ENCODE measurements at places on chromosomes 7 and 10.
A peak's percentile ranks its signal among the peaks of the same experiment; 100 is the strongest.

DNA sequence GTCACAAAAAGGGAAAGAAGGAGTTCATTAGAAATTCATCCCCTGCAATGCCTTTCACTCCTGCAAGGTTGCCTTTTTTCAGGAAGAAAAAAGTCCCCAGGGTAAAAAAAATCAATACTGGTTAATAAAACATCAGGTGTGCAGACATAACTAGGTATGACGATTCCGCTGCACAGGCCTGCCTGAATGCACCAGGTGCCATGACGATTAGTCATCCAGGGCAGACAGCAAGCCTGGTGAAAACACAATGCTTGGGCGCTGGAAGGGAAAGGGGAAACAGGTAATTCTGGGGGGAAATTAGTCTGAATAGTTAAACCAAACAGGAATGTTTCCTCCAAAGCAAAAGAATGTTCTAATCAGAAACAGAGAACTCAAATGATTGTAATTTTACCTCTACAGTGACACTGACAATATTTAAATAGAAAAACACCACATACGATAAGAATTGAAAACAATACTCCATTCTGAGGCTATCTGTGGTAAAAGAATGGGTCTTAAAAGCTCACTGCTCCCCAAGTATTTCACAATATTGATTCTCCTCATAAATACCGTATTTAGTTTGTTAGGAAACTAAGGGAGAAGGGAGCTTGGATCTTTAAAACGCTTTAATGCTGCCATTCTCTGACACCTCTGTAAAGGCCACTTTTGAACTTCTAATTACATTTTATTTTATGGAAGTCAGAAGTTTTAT, 45.2 kb downstream of the VPS41 start:
- no peaks in the 10 kb centered on the region for H3K36me3 ChIP-seq
- no peaks in the 10 kb centered on the region for H3K4me1 ChIP-seq
- H3K4me3 ChIP-seq, result no peak overlapping the region
- H3K27me3 ChIP-seq, result no peaks in the 10 kb centered on the region

DNA sequence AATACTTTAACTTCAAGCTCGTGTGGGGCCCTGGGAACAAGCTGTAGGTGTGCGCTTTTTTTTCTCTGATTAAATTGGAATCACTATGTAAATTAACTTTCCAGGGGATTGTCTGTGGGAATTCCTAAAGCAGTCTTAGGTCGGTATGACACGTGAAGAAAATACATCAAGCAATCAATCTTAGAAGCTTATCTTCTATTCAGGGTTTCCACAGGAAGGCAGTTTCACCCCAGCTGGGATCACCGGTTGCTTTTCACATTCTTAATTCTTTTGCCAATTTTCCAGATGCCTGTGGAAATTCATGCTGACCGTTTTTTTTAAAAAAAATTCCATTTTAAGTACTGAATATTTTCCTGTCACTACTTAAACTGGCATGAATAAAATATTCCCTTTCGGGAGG, 41.9 kb downstream of the CAMK1D start:
- no peak overlapping the region for H3K4me3 ChIP-seq
- H3K4me1 ChIP-seq, result peaks cover 4% of the 10 kb centered on the region
- no peaks in the 10 kb centered on the region for H3K36me3 ChIP-seq
- no peak overlapping the region for H3K27ac ChIP-seq

DNA sequence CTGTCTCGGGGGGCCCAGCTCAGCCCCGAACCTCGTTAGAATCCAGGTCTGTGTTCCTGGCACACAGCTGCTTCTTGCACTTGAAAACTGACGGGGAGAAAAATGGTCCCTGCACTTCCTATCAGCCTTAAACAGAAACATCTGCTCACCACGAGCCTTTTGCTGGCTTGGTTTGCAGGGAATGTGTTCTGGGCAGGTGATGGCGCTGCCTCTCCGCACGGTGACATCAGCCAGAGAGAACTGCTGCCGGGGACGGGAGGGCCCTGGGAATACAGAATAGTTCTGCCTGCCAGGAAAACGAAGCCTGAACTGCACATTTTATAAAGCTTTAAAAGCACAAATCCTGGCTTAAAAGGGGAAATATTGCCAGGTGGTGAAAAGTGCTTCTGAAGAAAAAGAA, 622.5 kb downstream of the TYW1 start:
- no peaks in the 10 kb centered on the region for H3K36me3 ChIP-seq
- peaks cover 4% of the 10 kb centered on the region for H3K4me1 ChIP-seq

GRCh38 chr7:116222501-116222900, 12.2 kb downstream of the TES start:
- H3K4me1 ChIP-seq, result no peaks in the 10 kb centered on the region
- no peaks in the 10 kb centered on the region for H3K27me3 ChIP-seq
- peak overlapping the region; percentile 8 for H3K4me3 ChIP-seq
- H3K36me3 ChIP-seq, result no peaks in the 10 kb centered on the region
- no peak for DNase-seq

DNA sequence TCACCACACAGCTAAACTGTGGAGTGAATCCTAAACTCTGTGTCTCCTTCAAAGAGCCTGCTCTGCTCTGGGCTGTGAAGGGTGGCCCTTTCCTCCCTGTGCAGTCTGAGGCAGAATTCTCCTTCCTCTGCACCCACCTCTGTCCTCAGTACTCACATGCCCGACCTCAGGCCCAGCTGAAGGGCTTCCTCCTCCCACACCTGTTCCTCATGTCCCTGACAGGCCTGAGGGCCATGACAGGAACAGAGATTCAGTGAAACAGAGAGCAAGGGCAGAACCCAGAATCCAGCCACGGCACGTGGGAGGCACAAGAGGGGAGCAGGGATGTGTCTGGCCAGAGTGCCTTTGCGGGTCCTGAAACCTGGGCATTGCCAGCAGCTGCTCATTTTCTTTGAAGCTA, 13.9 kb downstream of the CREB3L2 start:
- H3K27ac ChIP-seq, result peak overlapping the region; percentile 77
- no peak for DNase-seq
- no peaks in the 10 kb centered on the region for H3K36me3 ChIP-seq

GRCh38 chr7:129617178-129617577, 5.7 kb downstream of the NRF1 start:
- H3K27me3 ChIP-seq, result no peaks in the 10 kb centered on the region
- H3K27ac ChIP-seq, result no peak overlapping the region
- no peaks in the 10 kb centered on the region for H3K36me3 ChIP-seq
- H3K4me3 ChIP-seq, result no peak overlapping the region

GRCh38 chr7:42237811-42238541, 967 bp upstream of the GLI3 start:
- H3K36me3 ChIP-seq, result no peaks in the 10 kb centered on the region
- H3K4me1 ChIP-seq, result peaks cover 1% of the 10 kb centered on the region
- peak overlapping the region; percentile 64 for H3K4me3 ChIP-seq

DNA sequence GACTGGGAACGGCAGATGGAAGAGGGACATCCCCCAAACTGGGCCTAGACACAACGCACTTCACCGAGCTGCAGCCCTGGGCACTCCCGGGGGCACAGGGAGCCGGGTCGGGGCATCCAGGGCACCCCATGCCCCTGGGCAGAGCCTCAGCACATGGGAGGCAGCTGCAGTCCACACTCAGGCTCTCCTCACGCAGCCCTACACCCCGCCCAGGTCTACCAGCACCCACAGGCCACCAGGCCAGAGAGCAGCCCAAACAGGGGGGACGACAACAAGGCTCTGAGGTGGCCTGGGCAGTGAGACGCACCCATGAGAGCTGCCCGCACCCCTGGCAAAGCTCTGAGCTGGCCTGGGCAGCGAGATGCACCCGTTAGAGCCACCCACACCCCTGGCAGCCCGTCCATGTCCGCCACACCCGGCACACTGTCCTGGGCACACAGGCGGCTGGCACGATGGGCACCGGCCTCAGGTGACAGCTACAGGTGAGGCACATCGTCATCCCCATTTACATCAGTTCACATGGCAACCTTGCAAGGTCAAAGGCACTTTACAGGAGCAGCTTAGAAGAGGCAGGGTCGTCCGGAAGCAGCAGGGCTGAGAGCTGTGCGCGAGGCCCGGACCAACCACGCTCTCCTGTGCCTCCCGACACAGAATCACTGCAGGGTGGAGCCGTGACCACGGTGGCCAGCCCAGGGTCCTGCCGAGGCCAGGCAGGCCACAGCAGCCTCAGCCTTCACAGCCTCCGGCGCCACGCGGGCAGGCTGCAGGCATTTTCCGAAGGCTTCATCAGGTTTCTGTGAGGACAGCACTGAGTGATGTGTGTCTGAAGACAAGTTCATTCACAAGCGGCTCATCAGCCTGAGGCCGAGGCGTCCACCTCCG, 228.6 kb downstream of the MAD1L1 start:
- no peak overlapping the region for H3K4me3 ChIP-seq
- H3K27me3 ChIP-seq, result no peaks in the 10 kb centered on the region
- no peaks in the 10 kb centered on the region for H3K4me1 ChIP-seq

DNA sequence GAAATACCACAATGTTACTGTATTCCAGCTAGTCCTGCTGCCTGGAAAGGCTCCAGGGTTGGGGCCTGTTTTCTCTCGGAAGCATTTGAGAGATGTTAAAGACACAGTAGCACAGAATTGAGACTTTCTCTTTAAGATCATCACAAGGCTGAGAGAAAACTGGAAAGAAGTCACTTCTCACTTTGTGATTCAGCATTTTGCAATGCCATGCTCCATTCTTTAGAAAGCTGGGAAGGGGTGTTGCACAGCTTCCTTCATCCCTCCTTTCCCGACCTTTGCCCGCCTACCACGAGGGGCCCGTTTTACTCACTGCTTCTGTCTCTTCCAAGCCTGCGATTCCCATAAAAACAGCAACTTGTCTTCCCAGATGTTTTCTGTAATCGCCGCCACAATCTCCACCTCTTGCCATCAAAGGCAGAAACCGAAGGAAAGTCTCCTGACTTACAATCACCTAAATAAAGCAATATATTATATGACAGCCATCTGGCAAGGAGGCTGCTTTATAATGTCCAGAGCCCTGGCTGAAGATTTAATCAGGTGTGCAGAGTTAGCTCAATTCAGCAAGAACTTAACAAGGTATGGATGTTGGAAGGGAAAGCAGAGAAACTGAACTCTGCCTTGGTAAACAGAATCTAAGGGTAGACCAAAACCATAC, 18.9 kb downstream of the NOD1 start:
- H3K4me1 ChIP-seq, result peaks cover 10% of the 10 kb centered on the region
- peak; percentile 83 for DNase-seq
- no peaks in the 10 kb centered on the region for H3K27me3 ChIP-seq

DNA sequence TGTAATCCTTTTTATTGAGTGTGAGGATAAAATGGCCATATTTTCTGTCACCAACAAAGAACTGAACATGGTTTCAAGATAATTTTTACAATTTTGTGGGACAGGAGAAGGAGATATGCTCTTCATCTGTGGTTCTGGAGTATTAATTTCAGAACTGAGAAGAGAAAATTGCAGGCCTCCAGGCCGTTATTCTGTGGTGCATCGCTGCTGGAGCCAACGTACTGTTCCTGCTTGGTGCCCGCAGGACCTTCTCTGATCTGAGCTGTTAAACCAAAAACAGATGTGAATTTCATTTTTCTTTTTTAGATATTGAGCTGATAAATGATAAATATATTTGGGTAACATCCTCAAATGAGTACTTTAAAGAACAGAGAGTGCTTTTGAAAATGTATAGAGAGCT, 63.9 kb downstream of the IKZF1 start:
- H3K27me3 ChIP-seq, result no peaks in the 10 kb centered on the region
- H3K4me1 ChIP-seq, result no peaks in the 10 kb centered on the region
- no peak overlapping the region for H3K27ac ChIP-seq

DNA sequence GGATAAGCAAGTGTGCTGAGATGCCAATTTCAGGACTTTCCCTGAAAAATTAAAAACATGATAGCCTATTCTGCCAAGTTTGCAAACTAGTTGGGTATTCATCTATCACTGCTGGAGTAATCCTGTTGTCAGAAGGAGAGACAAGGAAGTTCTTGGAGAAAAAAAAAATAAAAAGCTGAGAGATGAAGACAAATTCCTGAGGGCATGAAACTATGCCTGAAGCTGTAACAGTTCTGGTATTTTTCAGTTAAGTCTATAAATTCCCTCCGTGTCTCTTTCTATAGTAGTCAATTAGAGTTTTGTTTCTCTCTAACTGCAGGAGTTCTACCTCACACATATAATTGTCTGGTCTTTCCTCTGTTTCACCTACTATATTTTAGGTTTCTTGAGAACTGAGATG, 95.7 kb downstream of the DGKB start:
- no peak overlapping the region for H3K27ac ChIP-seq
- DNase-seq, result no peak
- no peaks in the 10 kb centered on the region for H3K36me3 ChIP-seq
- H3K27me3 ChIP-seq, result no peaks in the 10 kb centered on the region
- H3K4me3 ChIP-seq, result no peak overlapping the region
- no peaks in the 10 kb centered on the region for H3K4me1 ChIP-seq

GRCh38 chr10:104274762-104275721, 6.1 kb downstream of the GSTO2 start:
- no peak overlapping the region for H3K27ac ChIP-seq
- H3K4me3 ChIP-seq, result peak overlapping the region; percentile 27
- DNase-seq, result peak; percentile 27
- no peaks in the 10 kb centered on the region for H3K36me3 ChIP-seq
- H3K4me1 ChIP-seq, result no peaks in the 10 kb centered on the region

GRCh38 chr10:108399465-108399864, 1235.0 kb upstream of the SORCS1 start:
- H3K27me3 ChIP-seq, result no peaks in the 10 kb centered on the region
- H3K4me3 ChIP-seq, result no peak overlapping the region
- no peak overlapping the region for H3K27ac ChIP-seq
- no peak for DNase-seq
- no peaks in the 10 kb centered on the region for H3K36me3 ChIP-seq

DNA sequence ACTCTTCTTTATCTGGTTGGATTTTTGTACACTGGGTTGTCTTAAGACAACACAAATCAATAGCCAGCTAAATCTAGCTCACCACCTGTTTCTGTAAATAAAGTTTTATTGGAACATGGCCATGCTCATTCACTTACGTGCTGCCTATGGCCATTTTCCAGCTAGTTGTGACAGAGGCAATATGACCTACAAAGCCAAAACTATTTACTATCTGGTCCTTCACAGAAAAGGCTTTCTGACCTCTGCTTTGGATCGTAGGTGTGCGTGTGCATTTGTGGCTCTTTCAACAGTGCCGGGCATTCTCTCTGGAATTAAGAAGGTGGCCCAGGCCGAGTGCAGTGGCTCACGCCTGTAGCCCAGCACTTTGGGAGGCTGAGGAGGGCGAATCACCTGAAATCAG, 45.5 kb downstream of the NRAP start:
- H3K27ac ChIP-seq, result no peak overlapping the region
- H3K4me1 ChIP-seq, result no peaks in the 10 kb centered on the region
- no peaks in the 10 kb centered on the region for H3K36me3 ChIP-seq
- H3K4me3 ChIP-seq, result no peak overlapping the region

- no peaks in the 10 kb centered on the region for H3K4me1 ChIP-seq
- H3K4me3 ChIP-seq, result no peak overlapping the region
- no peaks in the 10 kb centered on the region for H3K27me3 ChIP-seq
- H3K36me3 ChIP-seq, result no peaks in the 10 kb centered on the region
- no peak for DNase-seq
Observed at GRCh38 chr10:86169506-86170254, 196.9 kb downstream of the GRID1 start.

- H3K27me3 ChIP-seq, result no peaks in the 10 kb centered on the region
- H3K36me3 ChIP-seq, result no peaks in the 10 kb centered on the region
Observed at GRCh38 chr10:63593576-63593975, 72.4 kb downstream of the REEP3 start.

DNA sequence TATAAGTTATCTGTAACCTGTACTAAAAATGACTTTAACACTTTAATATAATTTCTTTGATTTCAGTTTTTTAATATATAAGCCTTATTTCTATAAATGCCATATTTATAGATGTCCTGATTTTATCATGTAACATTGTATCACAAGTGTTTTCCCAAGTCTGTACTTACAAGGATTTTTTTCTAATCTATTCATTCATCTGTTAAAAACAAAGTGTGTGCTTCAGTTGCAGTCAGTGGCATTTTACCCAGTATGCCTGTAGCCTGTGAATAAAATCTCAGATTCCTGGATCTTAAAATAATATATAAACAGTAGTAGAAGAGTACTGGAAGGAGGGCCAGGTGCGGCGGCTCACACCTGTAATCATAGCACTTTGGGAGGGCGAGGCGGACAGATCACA, 17.4 kb downstream of the PRKRIP1 start:
- DNase-seq, result no peak
- H3K36me3 ChIP-seq, result no peaks in the 10 kb centered on the region
- H3K27ac ChIP-seq, result no peak overlapping the region
- H3K4me1 ChIP-seq, result no peaks in the 10 kb centered on the region
- no peak overlapping the region for H3K4me3 ChIP-seq

All from ovary (tissue), 10 donors.